ENCODE measurements at places on chromosomes 5 and 9.

DNA sequence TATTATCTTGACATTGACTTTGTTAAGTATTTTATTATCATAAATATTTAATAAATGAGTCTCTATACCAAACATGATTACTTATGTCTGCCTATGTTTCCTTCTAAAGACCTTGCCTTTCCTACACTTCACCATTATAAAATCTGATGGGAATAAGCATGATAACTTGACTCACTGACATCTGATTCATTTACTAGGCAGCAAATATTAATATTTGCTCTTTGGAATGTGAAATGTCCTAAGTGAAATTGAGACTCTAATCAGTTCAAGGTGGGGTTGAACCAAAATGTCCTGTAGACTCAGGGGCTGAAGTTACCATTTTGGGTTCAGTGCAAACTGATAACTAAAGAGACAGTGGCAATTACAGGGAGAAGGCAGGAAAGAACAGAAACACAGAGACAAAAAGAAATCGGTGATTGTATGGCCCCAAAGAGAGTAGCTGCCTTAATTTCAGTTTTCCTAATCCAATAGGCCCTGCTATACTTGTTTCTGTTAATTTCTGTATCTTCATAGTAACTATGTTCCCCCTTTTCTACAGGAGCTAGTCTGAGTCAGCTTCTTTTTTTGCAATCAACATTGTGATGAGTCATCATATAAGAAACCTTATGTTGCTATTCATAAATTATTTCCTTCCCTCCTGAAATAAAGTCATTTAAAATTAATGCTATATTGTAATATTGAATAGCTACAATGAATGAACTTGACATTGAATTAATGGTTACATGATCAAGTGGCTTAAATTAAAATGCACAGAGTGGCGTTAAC, 296.8 kb downstream of the PDE4D start:
- H3K4me1 ChIP-seq, result peaks cover 33% of the 10 kb centered on the region
- H3K36me3 ChIP-seq, result peaks cover 11% of the 10 kb centered on the region
- no peak for DNase-seq
- H3K27me3 ChIP-seq, result no peaks in the 10 kb centered on the region
- no peak overlapping the region for H3K27ac ChIP-seq

DNA sequence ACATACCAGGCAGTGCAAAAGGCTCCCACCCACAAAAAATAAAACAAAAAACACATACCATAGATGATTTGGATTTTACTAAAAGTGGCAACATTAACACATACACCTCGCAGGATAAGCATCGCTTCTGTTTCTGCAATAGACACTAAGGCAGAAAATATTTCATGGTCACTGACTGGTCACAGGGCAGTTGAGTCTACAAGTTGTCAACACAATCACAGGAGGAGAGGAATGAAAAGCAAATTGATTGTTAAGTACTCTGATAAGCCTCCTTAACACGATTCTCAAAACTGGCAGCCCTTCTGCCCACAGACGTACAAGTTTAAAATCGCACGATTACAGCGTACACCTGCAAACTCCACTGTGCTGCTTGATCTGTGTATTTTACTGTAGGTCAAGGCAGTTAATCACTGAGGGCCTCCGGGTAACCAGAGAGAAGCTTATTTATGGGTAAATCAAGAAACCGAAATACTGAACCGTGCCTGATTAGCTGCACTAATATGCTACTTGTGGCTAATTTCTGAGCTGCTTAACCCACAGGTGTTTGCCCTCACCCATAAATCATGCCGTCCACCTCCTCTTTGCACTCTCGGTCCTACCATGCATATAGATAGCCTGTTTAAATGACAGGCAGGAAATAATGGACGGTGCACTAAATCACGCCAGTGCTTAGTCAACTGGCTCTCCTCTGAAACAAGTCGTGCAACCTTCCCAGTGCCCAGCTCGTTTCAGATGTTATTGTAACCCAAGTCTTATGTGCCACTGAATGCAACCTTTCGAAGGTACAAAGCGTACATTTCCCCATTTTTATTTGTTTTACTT, 659.4 kb upstream of the ADAMTS16 start:
- no peak overlapping the region for H3K27ac ChIP-seq
- peaks cover 2% of the 10 kb centered on the region for H3K27me3 ChIP-seq
- H3K36me3 ChIP-seq, result peaks cover 3% of the 10 kb centered on the region
- H3K4me3 ChIP-seq, result no peak overlapping the region
- peaks cover 20% of the 10 kb centered on the region for H3K4me1 ChIP-seq

GRCh38 chr5:81310402-81311063, 9.1 kb downstream of the ZCCHC9 start:
- no peak overlapping the region for H3K4me3 ChIP-seq
- peaks cover 24% of the 10 kb centered on the region for H3K36me3 ChIP-seq
- H3K4me1 ChIP-seq, result no peaks in the 10 kb centered on the region
- DNase-seq, result no peak
- no peak overlapping the region for H3K27ac ChIP-seq
- H3K27me3 ChIP-seq, result no peaks in the 10 kb centered on the region

- H3K36me3 ChIP-seq, result no peaks in the 10 kb centered on the region
- DNase-seq, result no peak
- H3K27ac ChIP-seq, result no peak overlapping the region
- H3K27me3 ChIP-seq, result no peaks in the 10 kb centered on the region
- H3K4me1 ChIP-seq, result peaks cover 8% of the 10 kb centered on the region
These were observed 233.4 kb upstream of the NR4A3 start for GRCh38 chr9:99588299-99588698.

DNA sequence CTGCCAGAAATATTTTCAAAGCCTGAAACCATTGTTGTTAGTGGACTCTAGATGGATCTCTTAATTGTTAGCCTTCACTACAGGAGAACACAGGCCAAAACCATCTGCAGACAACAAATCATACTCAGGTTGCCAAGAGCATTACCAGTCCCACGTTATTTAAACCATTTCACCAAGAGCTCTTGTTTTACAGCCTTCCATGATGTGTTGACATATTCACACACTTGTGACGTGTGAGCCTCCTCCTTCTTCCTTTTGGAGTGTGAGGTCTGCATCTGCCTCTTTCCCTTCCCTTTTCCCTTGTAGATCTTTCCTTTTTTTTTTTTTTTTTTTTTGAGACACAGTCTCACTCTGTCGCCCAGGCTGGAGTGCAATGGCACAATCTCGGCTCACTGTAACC, 279.0 kb downstream of the AUH start:
- no peaks in the 10 kb centered on the region for H3K27me3 ChIP-seq
- no peak overlapping the region for H3K27ac ChIP-seq
- no peaks in the 10 kb centered on the region for H3K36me3 ChIP-seq
- H3K4me1 ChIP-seq, result no peaks in the 10 kb centered on the region
- H3K4me3 ChIP-seq, result no peak overlapping the region

DNA sequence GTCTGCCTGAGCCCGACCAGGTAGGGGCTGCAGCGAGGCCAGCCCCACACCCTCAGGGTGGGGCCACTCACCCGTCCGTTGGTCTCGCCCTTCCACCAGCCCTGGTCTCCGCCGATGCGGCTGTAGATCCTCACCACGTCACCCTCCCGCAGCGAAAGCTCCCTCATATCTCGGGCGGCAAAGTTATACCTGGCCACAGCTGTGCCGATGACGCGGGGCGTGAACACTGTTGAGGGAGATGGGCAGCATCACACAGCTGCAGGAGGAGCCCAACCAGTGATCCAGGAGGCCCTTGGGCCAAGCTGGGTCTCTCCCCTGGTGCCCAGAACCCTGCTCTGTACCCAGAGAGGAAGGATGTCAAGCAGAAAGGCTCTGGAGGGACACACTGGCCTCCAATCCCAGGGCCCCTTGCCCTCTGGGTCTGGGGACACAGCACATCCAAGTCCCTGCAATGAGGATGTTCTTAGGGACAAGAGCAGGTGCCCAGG, 30.3 kb upstream of the SARDH start:
- DNase-seq, result no peak
- no peak overlapping the region for H3K4me3 ChIP-seq
- H3K27ac ChIP-seq, result no peak overlapping the region
- peaks cover 51% of the 10 kb centered on the region for H3K36me3 ChIP-seq

- no peak overlapping the region for H3K27ac ChIP-seq
- H3K4me3 ChIP-seq, result no peak overlapping the region
- no peaks in the 10 kb centered on the region for H3K36me3 ChIP-seq
- H3K27me3 ChIP-seq, result peaks cover 12% of the 10 kb centered on the region
- DNase-seq, result no peak
- H3K4me1 ChIP-seq, result no peaks in the 10 kb centered on the region
These were observed 140.2 kb upstream of the SGCD start for GRCh38 chr5:156186760-156187159.

DNA sequence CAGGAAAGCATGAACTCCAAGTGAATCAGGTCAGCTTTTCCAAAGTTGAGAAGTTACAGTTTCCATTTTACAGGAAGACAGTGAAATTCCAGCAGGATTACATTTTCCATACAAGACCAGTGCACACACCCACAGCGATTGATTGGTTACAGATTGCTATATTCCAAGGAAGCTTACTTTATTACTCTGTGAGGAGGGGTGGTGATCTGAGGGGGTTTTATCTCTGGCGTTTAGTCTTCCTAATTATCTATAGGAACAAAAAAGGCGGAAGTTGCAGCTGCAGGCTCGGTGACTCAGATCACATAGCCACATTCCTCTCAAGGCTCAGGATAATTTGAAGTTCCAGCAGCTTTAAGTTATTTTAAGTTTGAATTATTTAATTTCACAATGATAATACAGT, 450.4 kb upstream of the NMUR2 start:
- no peak overlapping the region for H3K27ac ChIP-seq
- H3K36me3 ChIP-seq, result no peaks in the 10 kb centered on the region
- no peak for DNase-seq
- H3K27me3 ChIP-seq, result no peaks in the 10 kb centered on the region

DNA sequence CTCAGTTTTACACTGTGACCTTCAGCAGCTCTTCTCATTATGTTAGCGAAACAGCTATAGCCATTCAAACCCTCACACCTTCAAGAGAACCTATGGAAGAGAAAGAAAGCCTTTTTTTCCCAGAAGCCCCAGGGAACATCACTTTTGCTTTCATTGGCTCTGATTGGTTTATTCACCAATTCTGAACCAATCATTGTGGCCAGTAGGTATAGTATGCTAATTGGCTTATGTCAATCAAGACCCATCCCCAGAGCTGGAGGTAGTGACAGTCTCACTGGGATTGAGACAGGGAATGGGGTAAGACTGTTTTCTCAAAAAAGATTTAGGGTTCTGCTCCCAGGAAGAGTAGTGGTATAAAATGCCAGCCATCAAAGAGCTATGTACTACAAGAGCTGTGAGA, 74.1 kb upstream of the FSD1L start:
- no peak overlapping the region for H3K27ac ChIP-seq
- H3K4me3 ChIP-seq, result no peak overlapping the region
- peaks cover 29% of the 10 kb centered on the region for H3K36me3 ChIP-seq
- H3K4me1 ChIP-seq, result peaks cover 3% of the 10 kb centered on the region

- no peak overlapping the region for H3K4me3 ChIP-seq
- no peaks in the 10 kb centered on the region for H3K4me1 ChIP-seq
- peaks cover 2% of the 10 kb centered on the region for H3K36me3 ChIP-seq
- no peak overlapping the region for H3K27ac ChIP-seq
- no peaks in the 10 kb centered on the region for H3K27me3 ChIP-seq
- no peak for DNase-seq
These were observed 37.5 kb upstream of the GPR151 start for GRCh38 chr5:146553446-146553845.

DNA sequence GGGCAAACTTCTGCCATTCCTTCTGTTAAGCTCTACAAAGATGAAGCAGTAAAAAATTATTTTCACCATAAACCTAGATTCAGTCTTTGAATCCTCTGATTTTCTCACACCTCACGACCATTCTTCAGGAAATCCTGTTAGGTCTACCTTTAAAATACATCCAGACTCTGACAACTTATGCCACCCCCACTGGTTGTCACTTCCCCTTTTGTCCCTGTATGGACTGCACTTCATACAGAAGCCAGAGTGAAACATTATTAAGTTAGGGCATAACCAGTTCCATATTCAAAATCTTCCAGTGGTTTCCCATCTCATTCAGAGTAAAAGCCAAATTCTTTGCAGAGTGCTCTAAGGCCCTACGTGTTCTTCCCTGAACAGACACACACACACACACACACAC, 499.8 kb downstream of the RASEF start:
- no peaks in the 10 kb centered on the region for H3K36me3 ChIP-seq
- no peaks in the 10 kb centered on the region for H3K27me3 ChIP-seq
- H3K4me1 ChIP-seq, result peaks cover 18% of the 10 kb centered on the region
- no peak overlapping the region for H3K4me3 ChIP-seq
- DNase-seq, result no peak
- H3K27ac ChIP-seq, result no peak overlapping the region

DNA sequence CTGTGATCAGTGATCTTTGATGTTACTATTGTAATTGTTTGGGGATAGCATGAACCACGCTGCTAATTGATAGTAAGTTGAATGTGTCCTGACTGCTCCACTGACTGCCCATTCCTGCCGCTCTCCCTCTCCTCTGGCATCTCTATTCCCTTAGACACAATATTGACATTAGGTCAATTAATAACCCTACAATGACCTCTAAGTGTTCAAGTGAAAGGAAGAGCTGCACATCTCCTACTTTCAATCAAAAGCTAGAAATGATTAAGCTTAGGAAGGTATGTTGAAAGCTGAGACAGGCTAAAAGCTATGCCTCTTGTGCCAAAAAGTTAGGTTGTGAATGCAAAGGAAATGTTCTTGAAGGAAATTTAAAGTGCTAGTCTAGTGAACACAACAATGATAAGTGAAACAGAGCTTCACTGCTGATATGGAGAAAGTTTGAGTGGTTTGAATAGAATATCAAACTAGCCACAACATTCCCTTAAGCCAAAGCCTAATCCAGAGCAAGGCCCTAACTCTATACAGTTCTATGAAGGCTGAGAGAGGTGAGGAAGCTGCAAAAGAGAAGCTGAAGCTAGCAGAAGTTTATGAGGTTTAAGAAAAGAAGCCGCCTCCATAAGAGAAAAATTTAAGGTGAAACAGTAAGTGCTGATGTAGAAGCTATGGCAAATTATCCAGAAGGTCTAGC, 12.9 kb downstream of the CLINT1 start:
- H3K27me3 ChIP-seq, result no peaks in the 10 kb centered on the region
- DNase-seq, result no peak
- no peak overlapping the region for H3K4me3 ChIP-seq
- peaks cover 5% of the 10 kb centered on the region for H3K4me1 ChIP-seq

- no peak overlapping the region for H3K27ac ChIP-seq
- H3K4me1 ChIP-seq, result peaks cover 33% of the 10 kb centered on the region
- no peak overlapping the region for H3K4me3 ChIP-seq
- H3K27me3 ChIP-seq, result no peaks in the 10 kb centered on the region
These were observed 52.6 kb downstream of the LMX1B start for GRCh38 chr9:126666155-126666803.

- no peak overlapping the region for H3K27ac ChIP-seq
- peaks cover 22% of the 10 kb centered on the region for H3K4me1 ChIP-seq
- no peaks in the 10 kb centered on the region for H3K27me3 ChIP-seq
- H3K36me3 ChIP-seq, result no peaks in the 10 kb centered on the region
- no peak for DNase-seq
These were observed 203.5 kb upstream of the HAPLN1 start for GRCh38 chr5:83924171-83924570.

Data from mesothelial cell of epicardium (in vitro differentiated cells).